Ureter (tissue), 1 donor: ENCODE measurements at places on chromosomes 5 and 9. TPM values are rescaled to one million over a fixed set of nuclear protein-coding genes. Genes with fewer than 3 reads are reported as not detected.

LCN9 gene
- total RNA-seq: not detected

C9 gene
- total RNA-seq: not detected

DCANP1 gene
- not detected for total RNA-seq

HTR4 gene
- not detected for total RNA-seq

GRCh38 chr5:42381973-42382372, 41.3 kb upstream of the GHR start:
- DNase-seq: no peak

- no peak for DNase-seq
Observed at GRCh38 chr5:3342271-3343100, 253.1 kb upstream of the IRX1 start.

DNA sequence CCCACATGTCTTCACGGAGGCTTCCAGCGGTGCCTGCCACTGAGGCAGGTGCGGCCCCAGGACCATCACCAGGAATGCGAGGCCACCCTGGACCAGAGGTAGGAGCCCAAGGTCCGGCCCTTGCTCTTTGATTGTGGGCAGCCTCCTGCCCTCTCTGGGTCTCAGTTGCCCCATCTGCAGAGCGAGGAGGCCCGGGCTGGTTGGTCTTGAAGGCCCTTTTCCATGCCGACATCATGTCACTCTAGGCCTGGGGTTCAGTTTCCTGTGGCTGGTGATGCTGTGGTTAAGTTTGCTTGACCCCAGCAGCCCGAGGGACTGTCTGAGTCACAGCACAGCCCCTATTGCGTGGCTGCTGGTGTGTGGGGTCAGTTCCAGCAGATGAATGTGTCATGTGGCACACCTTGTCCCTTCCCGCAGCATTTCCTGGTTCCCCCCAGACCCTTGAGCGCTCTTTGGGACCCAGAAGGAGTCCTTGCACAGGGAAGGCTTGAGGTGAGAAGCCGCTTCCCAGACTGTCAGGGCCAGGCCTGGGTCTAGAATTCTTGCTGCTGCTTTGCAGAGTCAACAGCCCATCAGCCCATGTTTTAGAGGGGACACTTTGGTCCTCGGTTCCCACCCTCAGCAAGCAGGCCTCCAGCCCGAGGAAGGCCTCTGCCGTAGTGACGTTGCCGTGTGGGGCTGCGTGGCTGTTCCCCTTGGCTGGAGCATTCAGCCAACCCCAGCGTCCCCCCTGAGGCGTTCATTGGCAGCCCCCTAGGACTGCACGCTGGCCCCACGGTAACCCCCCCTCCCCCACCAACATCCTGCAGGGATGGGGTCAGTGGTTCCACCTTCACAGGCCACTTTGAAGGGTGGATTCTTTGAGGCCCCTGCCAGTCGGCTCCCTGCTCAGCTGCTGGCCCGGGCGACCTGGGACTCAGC, 31.0 kb upstream of the HMCN2 start:
- DNase-seq: no peak

PCDHGA8 gene
- 3.3 TPM for total RNA-seq

GRCh38 chr5:55636177-55636576, 75.9 kb downstream of the SLC38A9 start:
- no peak for DNase-seq
